ENCODE measurements at places on chromosomes 4 and X.
A peak's percentile ranks its signal among the peaks of the same experiment; 100 is the strongest.

DNA sequence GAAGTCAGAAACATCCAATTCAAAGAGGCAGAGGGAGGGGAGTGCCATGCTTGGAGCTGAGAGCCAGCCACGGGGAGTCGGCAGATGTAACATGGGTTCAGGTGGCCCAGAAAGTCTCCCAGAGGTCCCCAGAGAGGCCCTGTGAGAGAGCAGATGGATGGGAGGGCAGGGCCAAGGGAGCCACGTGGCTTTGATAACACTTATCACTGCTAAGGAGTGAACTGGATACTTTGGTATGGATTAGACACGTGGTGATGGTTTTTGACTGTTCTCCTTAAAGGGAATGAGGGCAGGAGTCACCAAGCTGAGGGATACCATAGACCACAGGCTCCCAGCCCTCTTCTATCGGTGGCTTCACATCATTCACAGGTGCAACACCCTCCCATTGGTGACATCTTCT lies 13.7 kb downstream of the CCKAR start:
- DNase-seq, result no peak

DNA sequence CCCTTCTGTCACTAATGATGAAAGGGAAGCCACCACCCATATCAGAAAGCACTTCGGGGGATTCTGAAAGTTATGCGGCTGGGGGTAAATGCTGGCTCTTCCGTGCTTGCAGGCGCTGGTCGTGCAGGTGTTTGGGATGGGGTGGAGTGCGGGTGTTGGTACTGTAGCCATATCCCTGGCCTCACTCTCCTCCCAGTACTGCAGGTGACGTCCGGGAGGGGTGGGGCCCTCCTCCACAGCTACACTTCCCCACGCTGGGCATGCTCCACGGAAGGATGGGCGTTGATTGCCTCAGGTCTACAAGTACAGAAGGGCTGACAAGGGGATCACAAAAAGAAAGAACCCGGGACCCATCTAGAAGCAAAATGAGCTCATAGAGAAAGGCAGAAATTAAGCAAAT lies 48.6 kb upstream of the CLDN24 start:
- DNase-seq, result no peak

DNA sequence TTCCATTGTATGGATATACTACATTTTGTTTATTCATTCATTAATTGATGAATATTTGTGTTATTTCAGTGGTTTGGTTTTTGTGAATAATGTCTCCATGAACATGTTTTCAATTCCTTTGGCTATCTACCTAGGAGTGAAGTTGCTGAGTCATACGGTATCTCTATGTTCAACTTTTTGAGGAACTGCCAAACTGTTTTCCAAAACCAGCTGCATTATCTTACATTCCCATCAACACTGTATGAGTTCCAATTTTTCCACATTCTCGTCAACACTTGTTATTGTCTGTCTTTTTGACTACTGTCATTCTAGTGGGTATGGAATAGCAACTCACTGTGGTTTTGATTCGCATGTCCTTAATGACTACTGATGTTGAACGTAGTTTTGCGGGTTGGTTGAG lies 388.6 kb upstream of the MAGEB2 start:
- DNase-seq, result no peak

DNA sequence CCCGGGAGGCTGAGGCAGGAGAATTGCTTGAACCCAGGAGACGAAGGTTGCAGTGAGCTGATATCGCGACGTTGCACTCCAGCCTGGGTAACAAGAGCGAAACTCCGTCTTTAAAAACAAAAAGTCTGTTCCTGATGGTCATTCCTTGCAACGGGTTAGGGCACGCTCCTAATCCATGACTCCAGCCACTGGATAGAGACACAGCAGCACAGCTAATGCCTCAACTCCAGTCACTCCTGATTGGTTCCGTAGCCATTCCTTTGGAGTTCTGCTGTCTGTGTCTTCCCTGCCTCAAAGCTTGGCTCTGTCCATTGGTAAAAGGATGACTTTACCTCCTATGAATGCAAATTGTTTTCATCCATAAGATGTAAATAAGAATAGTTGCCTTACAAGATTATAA lies 44.3 kb upstream of the FAM9A start:
- no peak for DNase-seq

- DNase-seq, result peak; percentile 86
Measured at GRCh38 chr4:37685161-37685822, 884 bp downstream of the RELL1 start.
